ENCODE measurements at places on chromosomes 3 and 15. TPM values are rescaled to one million over a fixed set of nuclear protein-coding genes. Genes with fewer than 3 reads are reported as not detected.

DNA sequence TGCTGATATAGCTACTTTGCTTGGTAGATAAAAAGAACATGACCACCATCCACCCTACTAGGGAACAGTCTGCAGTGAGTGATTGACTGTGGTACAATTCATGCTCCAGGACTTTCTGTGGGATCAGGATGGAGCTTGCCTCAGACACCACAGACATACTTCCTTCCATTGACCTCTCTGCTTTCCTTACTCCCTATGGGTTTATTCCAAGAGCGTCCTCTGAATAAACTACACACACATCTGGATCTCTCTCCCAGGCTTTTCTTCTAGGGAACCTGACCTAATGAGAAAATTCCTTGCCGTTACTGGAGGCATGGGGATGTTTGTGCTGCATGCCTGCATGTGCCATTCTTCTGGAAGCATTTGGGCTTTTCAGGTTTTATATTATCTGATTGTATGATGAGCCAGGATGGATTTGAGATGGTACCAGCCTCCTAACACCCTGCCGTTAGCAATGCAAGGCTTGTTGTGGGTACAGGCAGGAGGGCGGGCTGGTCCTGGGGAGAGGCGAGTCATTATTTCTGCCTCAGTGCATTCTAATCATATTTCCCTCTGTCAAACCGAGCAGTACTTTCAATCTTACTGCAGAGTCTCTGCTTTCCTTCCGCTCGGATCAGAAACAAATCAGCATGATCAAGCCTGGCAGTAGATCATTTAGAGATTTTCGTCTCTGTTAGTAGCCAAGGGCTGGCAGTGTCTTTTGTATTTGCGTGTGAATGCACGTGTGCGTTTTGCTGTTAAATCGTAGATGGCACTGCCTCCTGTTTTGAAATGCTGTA, 279.2 kb downstream of the PDCD6IP start:
- no peak for DNase-seq

DNA sequence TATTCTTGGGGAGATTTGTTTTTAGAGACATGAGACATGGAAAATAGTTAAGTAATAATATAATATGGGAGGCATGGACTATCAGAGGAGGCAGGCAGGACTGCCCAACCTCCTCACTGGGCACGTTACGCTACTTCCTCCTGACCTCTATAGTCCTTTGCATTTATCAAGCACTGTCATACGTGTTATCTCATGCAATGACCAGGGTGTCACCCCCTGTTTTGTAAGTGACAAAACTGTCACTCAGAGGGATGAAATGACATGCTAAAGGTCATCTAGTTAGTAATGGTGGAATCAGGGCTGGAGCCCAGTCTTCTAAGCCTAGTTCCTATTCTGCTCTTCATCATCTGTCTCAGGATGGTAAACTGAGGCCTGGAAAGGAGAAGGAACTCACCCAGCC, 66.7 kb downstream of the ST6GAL1 start:
- DNase-seq: no peak

DNA sequence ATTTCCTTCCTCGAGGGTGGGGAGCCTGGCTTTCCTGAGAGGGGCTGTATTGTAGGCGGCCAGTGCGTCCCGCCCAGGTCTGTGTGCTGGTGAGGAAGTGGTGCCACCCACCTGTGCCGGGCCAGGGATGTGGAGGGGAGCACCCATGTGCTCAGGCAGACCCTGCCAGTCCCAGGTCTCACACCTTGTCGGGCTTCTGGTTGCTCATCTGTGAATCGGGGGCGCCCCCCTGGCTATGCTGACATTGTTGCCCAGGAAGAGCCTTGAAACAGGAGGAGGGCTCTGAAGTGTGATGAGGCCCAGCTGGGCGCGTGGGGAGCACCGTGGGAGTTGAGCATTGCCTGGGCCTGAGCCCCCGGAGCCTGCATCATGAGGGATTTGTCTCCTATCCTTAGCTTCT, 4.8 kb downstream of the FBLN2 start:
- DNase-seq: no peak

GRCh38 chr15:91445695-91446228, 345.7 kb downstream of the SV2B start:
- peak; percentile 88 for DNase-seq

DNA sequence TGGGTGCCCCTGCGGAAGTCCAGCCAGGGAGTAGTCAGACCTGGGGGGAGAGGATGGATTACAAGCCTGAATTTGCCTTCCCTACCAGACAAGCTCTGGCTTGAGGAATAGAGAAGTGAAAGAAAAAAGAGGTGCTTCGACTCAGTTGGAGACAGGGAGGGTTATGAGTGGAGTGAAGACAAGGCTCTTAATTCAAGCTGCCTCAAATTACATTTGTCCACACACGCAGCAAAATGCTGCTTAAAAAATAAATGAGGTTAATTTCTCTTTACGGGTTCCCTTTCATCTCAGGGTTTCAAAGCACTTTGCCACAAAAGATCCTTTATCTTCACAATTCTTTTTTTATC, 49.0 kb upstream of the SLC4A7 start:
- no peak for DNase-seq

GRCh38 chr3:173396191-173397041, 1.1 kb upstream of the NLGN1 start:
- peak; percentile 12 for DNase-seq

GRCh38 chr3:37668431-37668817, 193.3 kb upstream of the CTDSPL start:
- no peak for DNase-seq

DNA sequence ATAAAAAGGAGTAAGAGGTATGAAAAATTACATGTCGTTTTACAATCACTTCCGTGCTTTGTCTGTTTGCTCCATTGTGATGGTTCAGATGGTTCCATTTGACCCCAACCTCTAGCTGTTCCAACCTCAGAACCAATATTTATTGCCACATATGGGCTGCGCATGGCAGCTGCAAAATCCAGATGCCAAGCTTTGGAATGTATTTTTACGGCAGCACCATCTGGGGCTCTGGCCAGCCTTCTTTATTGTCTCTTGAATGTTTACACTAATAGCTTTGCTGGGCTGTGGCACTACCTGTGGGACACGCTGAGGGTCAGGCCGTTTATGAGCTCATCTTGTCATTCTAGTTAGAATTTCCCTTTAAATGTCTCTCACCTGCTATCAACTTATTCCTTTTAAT, 219.8 kb downstream of the ROBO2 start:
- no peak for DNase-seq

- no peak for DNase-seq
Measured at GRCh38 chr3:21859124-21860081, 108.4 kb upstream of the ZNF385D start.

DNA sequence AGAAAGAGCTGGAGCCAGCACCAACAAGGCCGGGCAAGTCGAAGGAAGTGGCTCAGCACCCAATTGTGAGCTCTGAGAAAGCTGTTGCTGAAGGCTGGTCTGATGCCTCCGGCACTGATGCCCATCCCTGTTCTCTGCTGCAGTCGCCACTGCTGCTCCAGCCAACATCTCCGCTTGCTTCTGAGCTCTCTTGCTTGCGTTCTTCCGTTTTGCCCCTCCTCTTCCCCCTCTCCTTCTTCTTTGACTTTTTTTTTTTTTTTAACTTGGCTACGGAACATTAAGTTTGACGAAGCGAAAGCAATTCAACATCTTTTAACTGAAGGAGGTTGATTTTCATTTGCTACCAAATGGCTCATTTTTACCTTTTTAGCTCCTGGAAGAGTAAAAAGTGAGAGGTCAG, 442.9 kb downstream of the MCTP2 start:
- peak; percentile 11 for DNase-seq

DNA sequence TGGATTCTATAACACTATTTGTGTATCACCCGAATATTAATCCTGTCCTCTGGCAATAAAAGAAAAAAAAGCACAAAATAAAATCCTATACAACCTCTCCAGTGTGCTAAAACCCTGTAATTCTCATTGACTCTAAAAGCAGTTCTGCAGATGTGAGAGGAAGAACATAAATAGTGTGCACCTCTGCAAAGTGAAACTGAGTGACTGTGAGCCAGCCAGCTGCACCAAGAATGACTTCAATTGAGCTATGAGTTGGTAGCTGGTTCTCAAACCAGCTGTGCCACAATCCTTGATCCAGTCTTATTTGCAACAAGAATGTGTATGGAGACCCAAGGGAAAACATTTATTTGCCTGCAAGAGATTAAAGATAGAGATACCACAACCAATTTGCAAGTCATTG, 31.2 kb upstream of the COL8A1 start:
- no peak for DNase-seq

GRCh38 chr15:76223521-76223920, 87.7 kb downstream of the ETFA start:
- DNase-seq: no peak

- peak; percentile 53 for DNase-seq
Measured at GRCh38 chr3:5264896-5265770, 77.6 kb downstream of the EDEM1 start.

DNA sequence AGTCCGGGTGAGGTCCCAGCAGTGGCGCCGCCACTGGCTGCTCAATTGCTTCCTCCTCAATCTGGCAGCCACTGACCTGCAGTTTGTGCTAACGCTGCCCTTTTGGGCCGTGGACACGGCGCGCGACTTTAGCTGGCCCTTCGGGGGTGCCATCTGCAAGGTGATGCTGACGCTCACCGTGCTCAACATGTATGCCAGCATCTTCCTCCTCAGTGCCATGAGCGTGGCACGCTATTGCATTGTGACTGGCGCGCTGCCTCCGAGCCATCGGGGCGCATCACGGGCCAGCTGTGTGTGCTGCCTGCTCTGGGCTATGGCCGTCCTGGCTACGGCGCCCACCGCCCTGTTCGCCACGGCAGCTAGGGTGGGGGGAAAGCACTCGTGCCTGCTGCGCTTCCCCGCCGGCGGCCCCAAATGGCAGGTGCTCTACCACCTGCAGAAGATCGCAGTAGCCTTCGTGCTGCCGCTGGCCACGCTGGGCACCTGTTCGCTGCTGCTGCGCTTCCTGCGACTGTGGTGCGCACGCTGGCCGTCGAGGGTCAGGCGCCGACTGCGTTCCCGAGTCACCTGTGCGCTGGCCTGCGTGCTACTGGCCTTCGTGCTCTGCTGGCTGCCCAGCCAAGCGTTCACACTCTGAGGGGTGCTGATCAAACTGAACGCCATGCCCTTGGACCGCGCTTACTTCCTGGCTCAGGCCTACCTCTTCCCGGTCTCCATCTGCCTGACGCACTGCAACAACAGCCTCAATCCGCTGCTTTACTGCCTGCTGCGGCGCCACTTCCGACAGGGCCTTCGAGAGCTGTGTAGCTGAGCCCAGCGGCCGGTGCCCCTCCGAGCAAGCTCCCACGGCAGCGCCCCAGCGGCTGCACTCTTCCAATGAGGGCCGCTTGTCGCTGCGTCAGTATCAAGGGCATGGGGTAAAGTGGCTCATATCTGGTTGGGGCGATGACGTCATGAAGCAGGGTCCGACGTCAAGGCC, 20.3 kb upstream of the ADAMTS7 start:
- DNase-seq: no peak

DNA sequence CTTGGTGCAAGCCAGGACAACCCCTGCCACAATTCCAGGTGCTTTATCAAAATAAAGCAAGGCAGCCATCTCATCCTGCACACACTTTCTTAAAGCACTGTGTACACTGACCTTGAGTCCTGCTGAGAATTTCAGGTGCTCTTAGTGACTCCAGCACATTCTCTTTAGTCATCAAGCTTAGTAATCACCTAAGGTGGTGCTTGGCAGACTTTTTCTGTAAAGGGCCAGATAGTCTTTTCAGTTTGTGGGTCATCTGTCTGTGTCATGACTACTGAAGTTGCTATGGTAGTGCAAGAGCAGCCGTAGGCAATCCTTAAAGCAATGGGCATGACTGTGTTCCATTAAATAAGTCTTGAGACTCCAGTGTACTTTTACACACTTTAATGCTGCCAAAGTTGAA, 36.4 kb downstream of the RIOX2 start:
- DNase-seq: peak; percentile 54

GRCh38 chr15:77617476-77618230, 15.1 kb downstream of the LINGO1 start:
- peak; percentile 52 for DNase-seq

DNA sequence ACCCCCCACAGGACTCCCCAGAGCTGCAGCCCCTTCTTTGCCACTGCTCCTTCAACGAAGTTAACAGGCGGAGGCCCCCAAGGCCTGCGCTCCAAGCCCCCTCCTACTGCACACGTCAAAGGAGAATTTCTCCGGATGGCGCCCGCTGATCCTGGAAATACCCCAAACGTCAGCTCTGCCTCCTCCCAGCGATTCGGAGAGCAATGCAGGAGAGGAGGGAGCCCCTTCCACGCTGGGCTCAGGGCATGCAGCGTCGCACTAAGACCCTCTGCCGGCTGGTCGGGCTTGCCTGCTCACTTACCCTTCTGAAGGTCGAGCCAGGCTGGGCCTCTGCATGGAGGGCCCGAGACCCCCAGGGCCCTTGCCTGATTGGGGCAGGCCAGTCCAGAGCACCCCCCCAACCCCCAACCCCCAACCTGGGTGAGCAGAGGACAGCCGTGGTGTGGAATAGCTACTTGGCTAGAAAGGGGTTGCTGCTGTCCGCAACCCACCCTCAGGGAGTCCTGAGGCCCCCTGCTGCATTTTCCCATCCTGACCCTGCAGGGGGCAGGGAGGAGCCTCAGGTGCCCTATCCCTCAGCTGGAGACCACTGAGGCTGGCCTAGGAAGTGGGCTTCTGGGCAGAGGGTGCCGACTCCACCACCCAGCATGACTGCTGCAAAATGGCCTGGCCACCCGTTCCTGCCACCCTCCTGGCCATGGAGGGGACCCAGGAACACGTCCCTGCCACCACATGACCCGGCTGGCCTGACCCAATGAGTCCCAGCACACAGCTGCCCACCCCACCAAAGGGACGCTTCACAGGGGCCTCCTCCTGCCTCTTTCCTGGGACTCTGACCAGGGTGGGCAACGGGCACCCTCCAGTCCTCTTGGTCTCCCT, 976 bp downstream of the ATP2B2 start:
- no peak for DNase-seq

DNA sequence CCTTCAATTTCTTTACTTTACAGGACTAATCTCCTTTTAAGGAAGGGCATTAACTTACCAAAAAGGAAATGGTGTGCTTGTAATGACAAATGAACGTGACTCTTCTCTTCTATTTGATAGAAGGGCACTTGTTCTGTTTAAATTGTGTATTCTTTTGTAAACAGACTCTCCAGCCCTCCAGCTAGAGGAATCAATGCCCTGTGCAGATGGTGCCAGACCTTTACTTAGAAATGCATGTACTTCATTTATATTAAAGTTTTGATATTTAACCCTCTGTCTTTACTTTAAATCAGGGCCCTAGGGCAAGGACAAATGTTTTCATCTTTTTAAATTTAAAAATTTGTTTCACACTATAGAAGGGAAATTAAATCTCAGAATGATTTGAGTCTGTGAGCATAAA, 355.1 kb downstream of the GBE1 start:
- DNase-seq: no peak

- DNase-seq: peak; percentile 73
Measured at GRCh38 chr3:191246630-191247029, 47.6 kb downstream of the OSTN start.

CXCR6 gene
- not detected for total RNA-seq

ADGRG7 gene
- total RNA-seq: 0.35 TPM

SIN3A gene
- total RNA-seq: 66.0 TPM

CFAP100 gene
- total RNA-seq: not detected

IGF1R gene
- total RNA-seq: 272 TPM

C3orf85 gene
- not detected for total RNA-seq

KBTBD12 gene
- 1.2 TPM for total RNA-seq

CYP8B1 gene
- total RNA-seq: 0.55 TPM

LYZL4 gene
- total RNA-seq: not detected

AP3B2 gene
- 0.17 TPM for total RNA-seq

PLCH1 gene
- 2.8 TPM for total RNA-seq
